ENCODE measurements at places on chromosomes 4 and X.

- no peak for DNase-seq
Observed at GRCh38 chr4:8771258-8771590, 100.4 kb downstream of the HMX1 start.

GRCh38 chr4:145045180-145045579 lies 52.8 kb downstream of the ANAPC10 start:
- DNase-seq = no peak

- no peak for DNase-seq
Observed at GRCh38 chrX:129706400-129707072, 32.2 kb upstream of the XPNPEP2 start.

DNA sequence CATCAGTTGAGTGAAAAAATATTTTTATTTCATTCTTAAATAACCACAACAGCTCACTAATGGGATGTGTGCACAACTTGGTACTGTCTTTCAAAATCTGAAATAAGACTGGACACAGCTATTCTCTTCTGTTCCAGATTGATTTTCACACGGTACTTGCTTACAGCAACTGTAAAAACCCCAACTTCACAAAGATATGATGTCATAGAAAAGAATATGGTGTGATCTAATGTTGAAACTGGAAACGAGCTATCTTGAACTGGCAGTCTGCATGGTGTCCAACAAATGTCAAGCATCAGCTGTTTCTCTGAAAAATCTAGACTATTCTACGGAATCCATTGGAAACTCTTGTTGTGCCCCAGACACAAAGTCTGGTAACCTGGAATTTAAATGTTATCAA lies 14.7 kb downstream of the HELQ start:
- DNase-seq = no peak

DNA sequence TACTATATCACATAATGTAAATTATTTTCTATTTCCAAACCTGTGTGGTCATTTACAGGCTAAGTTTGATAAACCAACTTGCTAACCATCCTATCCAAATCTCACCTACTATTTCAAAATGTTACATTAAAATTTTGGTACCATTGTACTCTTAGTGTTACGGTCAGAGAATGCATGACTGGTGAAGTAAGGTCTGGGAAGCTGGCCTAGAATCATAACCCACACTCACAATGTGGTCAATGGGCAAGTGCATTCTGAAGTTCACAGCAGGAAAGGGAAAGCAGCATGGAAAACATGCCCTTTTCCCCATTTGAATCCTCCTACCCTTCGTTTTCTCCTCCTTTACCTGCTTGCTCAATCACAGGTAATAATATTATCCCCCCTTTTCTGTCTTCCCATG lies 54.4 kb downstream of the PPP3CA start:
- DNase-seq = no peak

- no peak for DNase-seq
Observed at GRCh38 chr4:174248407-174248806, 35.1 kb downstream of the FBXO8 start.

DNA sequence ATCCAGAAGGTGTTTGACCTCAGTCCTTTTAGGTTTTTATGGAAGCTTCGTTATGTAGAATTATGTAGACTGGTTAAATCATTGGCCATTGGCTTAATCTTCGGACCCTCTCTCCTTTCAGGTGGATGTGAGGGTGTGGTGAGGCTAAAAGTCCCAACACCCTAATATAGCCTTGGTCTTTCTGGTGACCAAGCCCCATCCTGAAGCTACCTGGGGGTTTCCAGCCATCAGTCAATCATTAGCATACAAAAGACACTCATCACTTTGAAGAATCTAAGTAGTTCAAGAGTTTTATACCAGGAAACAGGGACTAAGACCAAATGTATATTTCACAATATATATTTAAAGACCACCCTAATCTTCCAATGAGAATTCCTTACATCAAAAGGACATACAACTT lies 5.5 kb downstream of the DDIT4L start:
- DNase-seq = no peak

- no peak for DNase-seq
Observed at GRCh38 chr4:80180743-80181142, 16.6 kb upstream of the PRDM8 start.

- no peak for DNase-seq
Observed at GRCh38 chr4:41510179-41510578, 27.8 kb upstream of the LIMCH1 start.

Measured in CD4-positive, alpha-beta T cell treated with Interleukin-12 subunit alpha and Interleukin-12 subunit beta, for 1 hour (primary cell).